Right lobe of liver (tissue), 6 donors: ENCODE measurements at places on chromosomes 4 and X.

DNA sequence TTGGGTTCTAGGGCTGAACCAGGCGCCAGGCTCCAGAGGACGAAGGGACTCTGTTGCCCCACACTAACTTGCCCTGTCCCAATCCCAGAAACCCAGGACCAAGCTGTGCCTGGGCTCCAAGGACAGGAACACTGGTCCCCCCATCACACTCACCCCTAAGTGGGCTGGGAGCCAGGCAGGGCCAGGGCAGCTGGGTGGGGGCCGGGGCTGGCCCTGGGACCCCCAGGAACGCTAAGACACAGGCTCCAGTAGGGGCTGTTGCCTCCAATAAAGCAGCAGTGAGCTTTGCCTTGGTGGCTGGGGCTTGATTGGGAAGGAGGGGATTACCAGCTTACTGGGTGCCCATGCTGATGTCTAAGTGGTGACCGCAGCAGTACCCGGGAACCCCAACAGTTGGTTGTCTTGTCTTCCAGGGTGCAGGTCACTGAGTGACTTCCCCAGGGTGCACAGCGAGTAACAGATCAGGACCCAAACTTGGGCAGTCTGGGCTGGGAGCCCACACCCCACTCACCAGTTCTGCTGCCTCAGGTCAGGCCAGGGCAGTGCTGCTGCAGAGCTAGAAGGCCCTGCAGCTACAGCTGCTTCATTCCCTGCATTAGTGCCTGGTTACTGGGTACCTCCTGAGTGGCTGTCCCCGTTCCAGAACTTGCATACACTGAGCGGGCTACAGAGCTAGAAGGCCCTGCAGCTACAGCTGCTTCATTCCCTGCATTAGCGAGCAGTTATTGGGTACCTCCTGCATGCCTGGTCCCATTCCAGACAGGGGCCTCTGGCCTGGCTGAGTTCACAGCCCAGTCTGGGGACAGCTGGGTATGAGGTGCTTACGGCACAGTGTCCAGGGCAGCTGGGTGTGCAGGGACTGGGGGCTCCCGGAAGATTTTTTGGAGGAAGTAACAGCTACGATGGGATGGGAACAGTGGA, 9.4 kb upstream of the ADD1 start:
- DNase-seq = peak; percentile 46

- DNase-seq = no peak
Observed at GRCh38 chr4:185651137-185651677, 115.9 kb upstream of the PDLIM3 start.

DNA sequence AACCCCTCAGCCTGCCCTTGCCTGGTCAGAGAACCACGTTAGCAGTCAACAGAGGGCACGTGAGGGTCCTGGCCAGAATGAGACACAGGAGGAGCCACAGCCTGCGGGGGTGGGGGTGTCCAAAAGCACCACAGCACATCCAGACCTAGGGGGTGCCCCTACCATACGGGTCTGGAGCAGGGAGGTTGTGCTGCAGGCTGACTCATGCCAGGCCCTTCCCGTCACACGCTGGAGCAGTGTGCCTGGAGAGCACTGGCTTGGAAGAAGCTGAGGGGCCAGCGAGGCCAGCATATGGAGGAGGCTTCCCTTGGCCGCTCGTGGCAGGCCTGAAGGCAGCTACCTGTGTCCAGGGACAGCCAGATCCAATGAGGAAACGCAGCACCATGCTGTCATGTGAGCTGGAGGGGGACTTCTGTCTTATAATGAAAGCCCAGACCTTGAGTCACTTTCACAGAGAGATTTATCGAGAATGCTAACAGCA, 1.5 kb upstream of the IRAK1 start:
- DNase-seq = no peak

DNA sequence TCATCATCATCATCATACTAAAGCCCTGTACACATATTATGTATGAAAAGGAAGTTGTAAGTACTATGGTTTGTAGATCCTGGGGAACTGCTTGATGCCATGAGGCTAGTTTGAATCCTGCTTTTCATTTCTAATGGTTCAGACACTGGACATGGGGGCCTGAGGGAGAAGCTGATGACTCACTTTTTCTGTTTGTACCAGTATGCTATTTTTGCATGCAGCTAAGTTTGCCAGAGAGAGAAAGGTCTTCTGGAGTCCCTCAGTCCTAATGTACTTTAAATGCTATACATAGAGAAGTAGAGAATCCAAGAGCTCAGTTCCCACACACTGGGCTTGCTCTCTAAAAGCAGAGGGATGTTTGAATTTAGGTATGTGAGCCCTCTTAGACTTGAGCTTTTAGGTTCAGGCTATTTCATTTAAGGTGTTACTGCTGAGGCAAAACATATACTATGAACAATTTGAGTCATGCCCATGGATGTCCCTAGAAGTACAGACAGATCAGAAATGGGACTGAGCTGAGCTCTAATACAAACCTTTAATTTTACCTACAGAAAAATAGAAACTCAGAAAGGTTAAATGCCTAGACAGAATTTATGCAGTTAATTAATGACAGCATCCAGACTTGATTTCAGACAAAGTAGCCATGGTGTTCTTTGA, 17.6 kb upstream of the HS3ST1 start:
- DNase-seq = no peak

DNA sequence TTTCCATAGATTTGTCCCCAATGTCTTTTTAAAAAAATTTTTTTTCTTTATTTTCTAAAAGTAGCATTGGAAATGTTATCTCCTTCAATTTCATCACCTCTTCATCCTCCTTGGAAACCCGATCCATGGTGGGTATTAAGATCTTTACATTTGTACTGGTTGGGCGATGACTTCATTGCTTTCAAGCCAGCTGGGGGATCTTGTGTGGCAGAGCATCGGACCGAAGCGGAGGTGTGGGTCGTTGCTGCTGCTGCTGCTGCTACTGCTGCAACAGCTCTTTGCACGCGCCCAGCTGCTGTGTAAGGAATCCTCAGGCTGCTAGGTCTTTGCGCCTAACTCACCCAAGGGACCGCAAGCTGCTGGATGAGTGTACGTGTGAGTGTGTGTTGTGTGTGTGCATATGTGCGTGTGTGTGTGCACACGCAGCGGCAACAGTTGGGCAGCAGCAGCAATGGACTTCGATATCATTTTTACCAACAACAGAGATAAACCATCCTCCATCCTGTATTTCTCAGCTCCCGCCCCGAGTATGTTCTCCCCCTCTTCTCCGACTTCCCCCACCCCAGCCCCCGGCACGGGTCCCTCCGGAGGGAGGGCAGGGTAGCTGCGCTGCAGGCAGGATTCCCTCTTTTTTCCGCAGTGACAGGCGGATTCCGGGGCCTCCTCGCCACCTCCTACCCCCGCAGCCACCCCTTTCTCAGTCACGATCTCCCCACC, 768 bp upstream of the CDKL5 start:
- no peak for DNase-seq
